ENCODE measurements at places on chromosomes 13 and 19.

DNA sequence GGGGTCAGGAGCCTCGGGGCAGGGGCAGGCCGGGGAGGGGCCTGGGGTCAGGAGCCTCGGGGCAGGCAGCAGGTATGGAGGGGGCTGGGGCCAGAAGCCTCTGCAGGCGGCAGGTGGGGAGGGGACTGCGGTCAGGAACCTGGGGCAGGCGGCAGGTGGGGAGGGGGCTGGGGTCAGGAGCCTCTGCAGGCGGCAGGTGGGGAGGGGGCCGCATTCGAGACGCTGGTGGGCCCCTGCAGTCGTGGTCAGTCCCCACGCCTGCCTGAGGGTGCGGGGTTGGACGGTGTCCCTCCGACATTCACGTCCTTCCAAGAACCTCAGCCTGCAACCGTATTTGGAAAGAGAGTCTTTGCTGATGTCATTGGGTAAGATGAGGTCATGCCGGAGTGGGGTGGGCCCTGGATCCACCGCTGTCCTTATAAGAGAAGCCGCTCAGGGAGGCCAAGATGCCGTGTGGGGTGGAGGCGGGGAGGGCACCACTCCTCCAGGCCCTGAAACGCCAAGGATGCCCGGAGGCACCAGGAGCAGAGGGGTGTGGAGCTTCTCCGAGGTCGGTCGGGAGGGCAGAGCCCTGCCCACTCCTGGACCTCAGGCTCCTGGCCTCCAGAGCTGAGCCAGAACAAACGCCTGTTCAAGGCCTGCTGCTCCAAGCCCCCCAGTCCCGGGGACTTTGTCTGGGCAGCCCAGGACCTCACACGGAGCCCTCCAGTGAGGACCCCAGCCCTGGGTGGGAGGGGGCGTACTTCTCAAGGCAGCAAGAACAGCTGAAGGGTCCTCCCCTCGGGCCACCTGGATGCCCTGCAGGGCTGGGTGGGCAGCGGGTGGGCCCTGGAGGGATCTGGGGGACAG is 30.1 kb downstream of the PIP5K1C start:
- no peak for DNase-seq

- DNase-seq: no peak
Measured at GRCh38 chr13:37473035-37473434, 125.5 kb downstream of the POSTN start.

DNA sequence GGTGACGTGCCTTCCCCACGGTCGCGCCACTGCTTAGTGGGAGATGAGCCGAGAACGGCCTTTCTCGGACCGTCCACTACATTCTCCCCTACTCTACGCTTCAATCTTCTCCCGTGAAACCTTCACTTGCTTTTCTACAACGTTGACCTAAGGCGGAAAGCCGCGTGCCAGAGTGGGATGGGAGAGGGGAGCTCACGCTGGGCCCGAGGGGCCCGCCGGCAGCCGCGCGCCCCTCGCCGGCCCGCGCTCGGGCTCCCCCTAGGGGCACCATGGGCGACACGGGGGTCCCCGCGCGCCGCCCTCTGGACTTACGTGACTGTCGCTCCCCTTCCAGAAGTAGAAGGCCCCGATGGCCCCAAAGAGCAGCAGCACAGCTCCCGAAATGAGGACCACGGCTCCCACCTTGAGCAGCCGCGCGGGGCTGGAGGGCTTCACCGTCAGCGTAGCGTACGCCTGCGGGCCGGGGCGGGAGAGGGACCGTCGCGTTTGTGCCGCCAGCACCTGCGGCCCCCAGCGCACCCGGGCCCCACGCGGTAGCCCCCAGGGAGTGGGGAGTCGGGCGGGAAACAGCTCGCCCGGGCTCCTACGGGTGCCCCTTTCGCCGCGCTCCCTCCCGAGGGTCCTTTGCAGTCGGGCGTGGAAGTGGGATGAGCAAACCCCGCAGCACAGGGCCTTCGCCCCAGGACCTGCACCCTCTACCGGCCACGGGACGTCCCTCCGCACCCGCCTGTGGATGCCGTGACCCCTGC is 727 bp downstream of the CNMD start:
- DNase-seq: no peak

DNA sequence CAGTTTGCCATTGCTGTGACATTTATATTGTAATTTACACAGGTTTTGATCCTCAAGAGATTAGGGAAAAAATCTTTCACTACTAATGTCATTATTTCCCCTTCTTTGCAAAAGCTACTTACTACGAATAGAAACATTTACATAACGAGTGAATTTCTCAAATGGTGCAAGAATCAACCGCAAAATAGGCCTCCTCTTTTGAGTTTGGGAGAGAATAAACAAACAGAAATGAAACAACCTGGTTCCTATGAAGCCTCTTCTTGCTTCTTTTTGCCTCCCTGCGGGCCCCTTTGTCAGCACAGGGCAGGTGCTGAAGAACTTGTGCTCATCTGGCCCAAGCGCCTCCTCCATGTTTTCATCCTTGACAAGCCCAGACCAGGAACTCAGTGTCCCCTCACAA is 10.1 kb upstream of the GJA3 start:
- DNase-seq: no peak

DNA sequence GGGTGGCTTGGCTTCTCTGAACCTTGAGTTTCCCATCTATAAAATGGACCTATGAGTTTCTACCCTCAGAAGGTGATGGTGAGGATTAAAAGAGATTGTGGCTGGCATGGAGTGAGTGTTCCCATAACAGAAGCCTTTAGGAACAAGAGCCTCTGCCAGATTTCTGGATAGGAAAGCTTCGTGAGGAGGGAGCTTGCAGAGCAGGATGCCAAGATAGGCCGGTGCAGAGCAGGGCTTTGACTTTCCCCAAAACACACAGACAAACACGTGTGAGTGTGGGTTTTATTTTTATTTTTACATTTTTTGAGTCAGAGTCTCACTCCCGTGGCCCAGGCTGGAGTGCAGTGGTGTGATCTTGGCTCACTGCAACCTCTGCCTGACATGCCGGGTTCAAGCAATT is 3.7 kb upstream of the CNN1 start:
- no peak for DNase-seq

DNA sequence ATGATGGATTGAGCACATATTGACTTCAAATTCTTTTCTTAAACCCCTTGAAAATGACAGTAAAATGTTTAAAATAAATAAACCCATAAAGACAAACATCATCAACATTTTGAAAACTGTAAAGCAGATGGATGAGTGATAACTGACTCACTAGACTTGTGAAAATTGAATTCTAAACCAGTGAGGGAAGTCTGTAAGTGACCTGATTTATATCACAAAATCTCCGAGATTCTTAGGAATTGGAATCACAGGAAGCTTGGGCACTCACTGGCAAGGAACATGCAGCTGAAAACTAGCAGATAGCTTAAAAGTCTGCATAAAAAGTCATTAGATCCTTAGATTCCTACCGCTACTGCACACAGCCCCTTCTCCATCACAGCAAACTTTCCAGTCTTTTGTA is 51.3 kb upstream of the TSC22D1 start:
- no peak for DNase-seq

DNA sequence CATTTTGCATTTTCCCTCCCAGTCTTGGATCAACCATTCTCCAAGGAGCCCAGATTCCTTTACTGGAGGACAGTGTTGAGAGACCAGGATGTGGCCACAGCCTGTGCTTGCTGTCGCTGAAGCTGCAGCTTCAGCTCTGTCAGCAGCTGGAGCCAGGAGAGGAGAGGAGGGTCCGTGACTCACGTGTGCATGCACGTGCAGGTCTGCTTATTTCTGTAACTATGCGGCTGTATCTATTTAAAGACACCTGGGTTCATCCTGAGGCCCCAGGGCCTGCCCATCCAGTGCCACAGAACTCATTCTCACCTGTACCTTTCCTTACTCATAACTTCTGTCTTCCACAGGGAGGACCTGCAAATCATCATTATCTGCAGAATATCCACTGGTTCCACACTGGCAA is 8.2 kb upstream of the LAMP1 start:
- DNase-seq: no peak

- DNase-seq: peak; percentile 86
Measured at GRCh38 chr19:38735257-38735686, 9.0 kb downstream of the CAPN12 start.

GRCh38 chr19:3336680-3337523 is 29.5 kb upstream of the NFIC start:
- DNase-seq: no peak

- DNase-seq: no peak
Measured at GRCh38 chr19:47323872-47324271, 8.1 kb upstream of the C5AR2 start.

DNA sequence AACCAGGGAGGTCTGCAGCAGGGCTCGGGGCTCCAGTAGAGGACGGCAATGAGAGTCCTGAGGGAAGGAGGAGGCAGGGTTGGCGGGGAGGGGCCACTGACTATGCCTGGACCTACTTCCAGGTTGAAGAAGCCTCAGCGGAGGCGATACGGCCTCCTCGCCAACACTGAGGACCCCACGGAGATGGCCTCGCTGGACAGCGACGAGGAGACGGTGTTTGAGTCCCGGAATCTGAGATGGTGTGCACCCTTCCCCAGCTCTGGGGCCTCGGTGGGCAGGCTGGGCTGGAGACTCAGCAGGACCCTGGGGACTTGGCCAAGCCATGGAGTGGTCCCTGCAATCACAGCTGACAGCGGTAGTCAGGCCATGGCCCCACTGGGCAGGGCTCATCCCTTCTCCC is 1.7 kb downstream of the FAM174C start:
- DNase-seq: no peak

DNA sequence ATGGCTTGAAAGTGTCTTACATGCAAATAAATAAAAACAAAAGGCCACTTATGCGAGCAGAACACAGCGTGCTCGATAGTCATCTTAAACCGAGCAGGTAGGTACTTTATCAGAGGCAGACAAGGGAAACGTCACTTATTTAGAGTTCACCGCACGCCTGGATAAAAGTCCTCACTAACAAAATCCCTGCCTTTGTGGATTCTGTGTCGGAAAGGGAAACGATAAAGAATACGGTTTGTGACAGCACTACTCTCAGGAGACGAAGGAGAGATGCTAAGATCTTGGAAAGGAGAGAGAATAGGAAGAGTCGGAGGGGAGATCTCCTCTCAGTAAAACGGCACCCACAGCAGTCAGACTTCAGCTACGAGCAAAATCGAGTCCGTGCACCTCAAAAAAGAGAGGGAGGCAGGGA is 581 bp downstream of the RCBTB1 start:
- DNase-seq: no peak

GRCh38 chr19:5018224-5019015 is 49.5 kb downstream of the KDM4B start:
- no peak for DNase-seq

- DNase-seq: no peak
Measured at GRCh38 chr19:34481861-34482379, 362 bp downstream of the WTIP start.

- DNase-seq: no peak
Measured at GRCh38 chr19:41871573-41872383, 5.3 kb upstream of the CD79A start.

DNA sequence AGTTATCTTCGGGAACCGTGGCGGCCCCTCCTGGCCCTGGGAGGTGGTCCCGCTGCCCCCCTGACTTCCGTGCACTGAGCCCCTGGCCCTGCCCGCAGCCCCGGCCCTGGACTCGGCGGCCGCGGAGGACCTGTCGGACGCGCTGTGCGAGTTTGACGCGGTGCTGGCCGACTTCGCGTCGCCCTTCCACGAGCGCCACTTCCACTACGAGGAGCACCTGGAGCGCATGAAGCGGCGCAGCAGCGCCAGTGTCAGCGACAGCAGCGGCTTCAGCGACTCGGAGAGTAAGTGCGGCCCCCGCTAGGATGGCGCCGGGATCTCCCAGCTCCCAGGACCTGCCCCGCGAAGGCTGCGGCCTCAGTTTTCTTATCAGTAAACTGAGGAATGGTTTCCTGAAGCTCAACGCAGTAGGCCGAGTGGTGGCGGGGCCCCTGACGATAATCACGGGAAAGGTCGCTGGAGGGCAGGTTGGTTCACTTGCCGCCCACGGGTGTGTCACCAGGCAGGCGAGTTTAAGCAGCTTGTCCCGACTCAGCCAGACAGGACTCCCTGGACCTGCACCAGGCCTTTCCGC is 924 bp downstream of the RGCC start:
- no peak for DNase-seq

GRCh38 chr19:40141551-40141950 is 49.7 kb upstream of the MAP3K10 start:
- DNase-seq: no peak

GRCh38 chr13:38590796-38591507 is 95.9 kb upstream of the FREM2 start:
- no peak for DNase-seq

- peak; percentile 67 for DNase-seq
Measured at GRCh38 chr19:20167020-20167644, at the start of gene ZNF486. ZNF486 (plus strand) TSS chr19:20167214; CDS start chr19:20167331, 117 bp downstream.

DNA sequence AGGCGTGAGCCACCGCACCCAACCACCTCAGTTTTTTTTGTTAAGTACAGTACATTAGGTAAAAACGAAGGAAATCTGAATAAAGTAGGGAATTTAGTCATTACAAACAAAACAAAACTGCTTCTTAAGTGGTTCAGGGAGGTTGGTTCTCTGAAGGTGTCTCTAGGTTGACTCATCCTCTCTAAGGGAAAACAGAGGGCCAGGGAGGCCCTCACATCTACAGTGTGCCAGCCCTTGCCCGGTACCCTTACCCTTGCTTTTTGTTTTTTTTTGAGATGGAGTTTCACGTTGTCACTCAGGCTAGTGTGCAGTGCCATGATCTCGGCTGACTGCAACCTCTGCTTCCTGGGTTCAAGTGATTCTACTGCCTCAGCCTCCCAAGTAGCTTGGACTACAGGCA is 17.2 kb upstream of the JUND start:
- DNase-seq: no peak

Measured in NCI-H2227 treated with DMSO at 0.1 percent for 48 hours (cell line).